ENCODE measurements at places on chromosomes 3 and 15.

DNA sequence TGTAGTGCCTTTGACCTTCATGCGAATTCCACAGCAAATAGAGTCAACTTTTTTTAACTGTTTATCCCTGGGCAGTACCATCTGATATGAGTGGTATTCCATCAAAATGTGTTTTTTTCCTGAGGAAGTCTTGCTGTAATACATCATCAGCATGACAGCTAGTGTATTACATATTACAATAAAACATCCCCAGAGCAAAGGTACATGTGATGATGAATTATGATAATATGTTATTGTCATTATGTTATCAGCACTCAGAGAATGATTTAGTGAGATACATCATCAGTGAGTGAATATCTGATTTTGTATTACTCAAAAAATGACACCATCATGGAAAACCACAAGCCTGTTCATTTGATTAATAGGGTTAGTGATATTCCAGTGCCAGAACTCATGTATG, 69.7 kb upstream of the ARL6 start:
- DNase-seq, result no peak

- no peak for DNase-seq
Measured at GRCh38 chr15:48634893-48635292, 10.6 kb downstream of the FBN1 start.

GRCh38 chr3:30639937-30640336, 33.5 kb downstream of the TGFBR2 start:
- no peak for DNase-seq

DNA sequence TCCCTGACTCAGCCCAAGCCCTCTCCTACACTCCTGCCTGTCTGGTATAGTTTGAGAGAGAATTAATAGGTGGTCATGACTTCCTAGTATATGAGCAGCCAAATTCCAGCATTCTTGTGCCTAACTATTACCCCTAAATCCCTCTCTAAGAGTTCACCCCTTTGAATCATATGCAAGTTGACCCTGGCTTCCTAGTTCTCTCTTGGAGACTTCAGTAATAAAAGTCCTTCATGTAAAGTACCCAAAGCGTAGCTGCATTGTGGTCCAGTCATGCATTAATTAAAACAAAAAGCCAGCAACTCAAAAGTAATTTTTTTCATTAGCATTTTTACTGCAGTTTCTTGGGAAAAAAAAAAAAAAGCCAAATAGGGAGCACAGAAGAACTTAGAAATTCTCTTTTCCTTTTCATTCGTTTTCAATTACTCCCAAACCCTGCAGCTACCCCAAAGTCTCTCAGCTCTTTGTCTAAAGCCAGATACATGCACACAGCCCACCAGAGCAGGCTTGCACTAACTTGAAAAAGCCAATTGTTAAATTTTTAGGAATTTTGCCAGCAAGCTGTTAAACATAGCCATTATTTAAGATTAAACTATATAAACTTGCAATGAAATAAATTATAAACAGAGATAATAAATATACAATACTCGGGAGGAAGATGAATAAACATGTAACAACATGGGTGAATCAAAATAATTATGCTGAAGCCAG, 50.1 kb upstream of the STT3B start:
- DNase-seq, result no peak

GRCh38 chr3:46692566-46692990, 901 bp downstream of the ALS2CL start:
- no peak for DNase-seq

DNA sequence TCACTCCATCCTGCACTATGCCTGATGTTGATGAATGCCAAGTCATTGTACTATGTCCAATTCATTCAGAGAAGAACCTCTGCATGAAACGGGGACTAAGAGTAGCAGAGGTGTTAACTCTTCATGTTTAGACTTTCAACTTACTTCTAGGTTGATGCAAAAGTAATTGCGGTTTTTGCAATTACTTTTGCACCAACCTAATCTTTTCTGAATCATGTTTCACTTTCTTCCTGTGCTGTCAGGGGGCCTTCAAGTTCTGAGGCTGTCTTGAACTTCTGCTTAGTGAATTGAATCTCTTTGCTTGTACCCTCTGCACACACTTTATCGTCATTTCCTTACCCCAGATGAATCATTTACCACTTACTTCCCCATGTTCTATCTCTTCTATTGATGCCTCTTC, 636.2 kb downstream of the NAALADL2 start:
- no peak for DNase-seq

GRCh38 chr15:86540840-86541467, 461.3 kb downstream of the AGBL1 start:
- DNase-seq, result no peak

DNA sequence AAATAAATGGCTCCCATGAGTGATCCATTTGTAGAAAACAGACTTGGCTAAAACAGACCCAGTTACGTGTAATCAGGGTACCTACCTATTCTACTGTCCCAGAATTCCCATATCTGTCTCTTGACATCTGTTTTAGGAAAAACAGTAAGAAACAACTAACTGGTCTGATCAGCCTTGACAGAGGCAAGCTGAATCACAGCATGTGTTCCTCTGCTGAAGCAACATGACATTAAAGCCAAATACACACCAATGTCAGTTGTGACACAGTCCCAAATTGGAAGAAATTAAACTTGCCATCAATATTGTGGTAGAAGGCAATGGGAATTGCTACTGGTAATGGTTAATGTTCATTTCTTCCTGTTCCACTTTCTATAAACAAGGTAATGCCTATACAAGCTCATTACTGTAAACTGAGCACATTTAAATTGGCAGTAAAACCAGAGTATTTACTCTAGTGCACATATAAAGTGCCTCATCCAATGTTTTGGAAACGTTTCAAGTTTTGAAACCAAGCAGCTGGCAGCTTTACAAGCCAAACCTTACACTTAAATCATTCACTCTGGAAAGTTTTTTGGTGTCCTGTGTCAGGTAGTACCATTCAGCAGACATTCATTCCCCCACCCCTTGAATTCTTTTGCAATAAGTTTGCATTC, 27.0 kb downstream of the ALDH1A2 start:
- no peak for DNase-seq

- DNase-seq, result no peak
Measured at GRCh38 chr15:40098489-40099261, 10.0 kb downstream of the BMF start.

DNA sequence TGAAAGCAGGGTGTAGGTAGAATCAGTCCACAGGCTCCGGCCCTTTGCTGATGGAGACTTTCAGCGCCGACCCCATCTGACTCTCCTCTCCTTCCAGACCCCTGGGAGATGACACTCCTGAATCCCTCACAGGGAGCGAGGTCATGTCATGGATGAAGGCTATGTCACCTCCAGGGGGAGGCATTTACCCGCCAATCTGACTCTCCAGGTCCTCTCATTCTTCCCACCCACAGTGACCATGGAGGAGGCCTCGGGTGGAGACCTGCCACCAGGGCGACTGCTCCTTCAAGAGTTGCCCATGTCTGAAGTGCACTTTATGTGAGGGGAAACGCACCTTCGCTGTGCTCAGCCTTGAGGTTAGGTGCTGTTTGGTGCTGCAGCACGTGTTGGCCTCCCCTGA, 112.7 kb downstream of the KLF13 start:
- DNase-seq, result no peak

- DNase-seq, result no peak
Measured at GRCh38 chr15:45645026-45645980, 10.5 kb downstream of the SQOR start.

DNA sequence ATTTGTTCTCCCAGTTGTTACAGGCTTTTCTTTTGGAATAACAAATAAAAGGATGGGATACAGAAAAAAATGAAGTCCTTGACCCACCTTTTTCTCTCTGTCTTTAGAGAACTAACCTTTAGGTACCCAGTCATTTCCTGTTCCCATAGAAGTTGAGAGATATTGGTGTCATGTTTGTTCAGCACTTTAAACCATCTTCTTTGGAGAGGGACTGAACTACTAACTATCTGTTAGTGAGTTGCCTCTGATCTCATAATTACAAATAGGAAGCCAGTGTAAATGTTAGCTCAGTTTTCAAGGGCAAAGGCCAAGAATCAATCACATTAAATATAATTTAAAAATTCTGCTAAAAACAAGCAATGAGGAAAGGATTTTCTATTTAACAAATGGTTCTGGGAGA, 72.9 kb upstream of the DCBLD2 start:
- DNase-seq, result no peak

- DNase-seq, result no peak
Measured at GRCh38 chr3:142960322-142960850, 3.1 kb downstream of the PAQR9 start.

DNA sequence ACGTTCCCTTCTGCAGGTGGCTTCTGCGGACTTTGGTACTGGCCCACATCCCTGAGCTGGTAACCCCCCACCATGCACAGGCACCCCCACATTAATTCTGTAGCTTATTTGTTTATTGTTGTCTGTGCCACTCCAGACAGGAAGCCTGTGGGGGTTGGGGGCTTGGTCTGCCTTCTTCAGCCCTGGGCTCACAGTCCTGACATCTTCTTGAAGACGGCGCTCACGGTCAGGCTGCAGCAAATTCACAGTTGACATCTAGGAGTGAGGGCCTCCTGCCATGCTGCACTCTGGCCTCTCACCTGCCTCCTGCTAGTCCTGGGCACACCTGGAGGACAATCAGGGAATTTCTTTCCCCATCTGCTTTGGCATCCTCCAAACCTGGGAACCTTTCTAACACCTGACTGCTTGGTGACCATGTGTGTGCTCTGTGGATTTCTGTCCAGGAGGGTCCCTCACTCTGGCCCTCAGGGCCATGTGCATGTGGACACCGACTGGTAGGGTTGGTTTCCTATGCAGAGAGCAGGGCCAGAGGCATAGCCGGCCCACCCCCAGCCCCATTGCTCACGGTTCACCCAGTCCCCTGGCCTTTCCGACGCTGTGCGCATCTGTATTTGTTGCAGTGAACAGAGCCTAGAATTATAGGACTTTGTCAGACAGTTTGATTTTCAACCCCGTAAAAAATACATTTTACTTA, 68.8 kb downstream of the APBA2 start:
- DNase-seq, result no peak

DNA sequence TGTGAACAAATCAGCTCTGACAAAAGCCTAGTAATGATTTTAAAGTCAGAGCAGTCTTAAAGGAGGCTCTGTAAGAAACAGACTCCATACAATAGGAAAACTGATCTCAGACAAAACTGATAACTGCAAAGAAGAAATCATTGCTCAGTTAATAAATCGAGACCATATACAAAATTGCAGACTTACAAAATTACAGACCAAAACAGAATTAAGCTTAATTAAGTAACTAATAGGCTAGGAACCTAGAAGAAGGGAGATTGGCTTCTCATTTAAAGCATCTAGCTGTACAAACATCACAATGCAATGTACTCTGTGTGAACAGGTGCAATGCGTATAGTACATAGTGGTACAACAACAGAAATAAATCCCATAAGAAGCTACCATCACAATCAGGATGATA, 46.3 kb downstream of the ZBTB20 start:
- no peak for DNase-seq

GRCh38 chr15:72197460-72198355, at the start of gene GRAMD2A:
Gene GRAMD2A, minus strand, starts transcription at chr15:72197787.
- DNase-seq, result no peak

- DNase-seq, result no peak
Measured at GRCh38 chr15:90988296-90988695, 6.0 kb downstream of the PRC1 start.

- DNase-seq, result no peak
Measured at GRCh38 chr3:175464362-175464761, 605.2 kb downstream of the NAALADL2 start.

GRCh38 chr15:78695854-78696253, 54.8 kb upstream of the CHRNB4 start:
- no peak for DNase-seq

- DNase-seq, result no peak
Measured at GRCh38 chr3:123842711-123843110, 41.4 kb downstream of the MYLK start.

GRCh38 chr15:40928821-40929659, at the start of gene DLL4:
Gene DLL4, plus strand, starts transcription at chr15:40929340. Its CDS starts 329 bp downstream, at chr15:40929669.
- no peak for DNase-seq

GRCh38 chr3:55737186-55737585, 250.1 kb upstream of the WNT5A start:
- no peak for DNase-seq

DNA sequence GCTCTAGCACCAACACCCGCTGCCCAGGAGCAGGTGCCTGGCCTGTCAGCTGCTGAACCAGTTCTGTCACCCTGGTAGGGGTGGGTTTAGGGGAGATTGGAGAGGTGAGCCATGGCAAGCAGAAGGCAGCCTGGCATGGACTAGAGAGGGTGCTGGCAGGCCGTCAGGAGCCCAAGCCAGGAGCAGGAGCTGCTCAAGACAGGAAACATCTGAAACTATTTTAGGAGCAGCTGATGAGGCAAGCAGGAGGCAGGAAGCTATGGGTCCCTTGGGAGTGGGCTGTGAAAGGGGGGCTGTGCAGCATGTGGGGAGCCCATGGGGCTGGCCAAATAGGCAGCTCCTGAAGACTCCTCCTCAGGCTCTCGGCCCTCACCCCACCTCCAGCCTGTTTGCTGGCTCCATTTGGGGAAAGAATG, 2.3 kb downstream of the INKA1 start:
- no peak for DNase-seq

GRCh38 chr3:14391033-14391432, 11.4 kb upstream of the SLC6A6 start:
- no peak for DNase-seq

DNA sequence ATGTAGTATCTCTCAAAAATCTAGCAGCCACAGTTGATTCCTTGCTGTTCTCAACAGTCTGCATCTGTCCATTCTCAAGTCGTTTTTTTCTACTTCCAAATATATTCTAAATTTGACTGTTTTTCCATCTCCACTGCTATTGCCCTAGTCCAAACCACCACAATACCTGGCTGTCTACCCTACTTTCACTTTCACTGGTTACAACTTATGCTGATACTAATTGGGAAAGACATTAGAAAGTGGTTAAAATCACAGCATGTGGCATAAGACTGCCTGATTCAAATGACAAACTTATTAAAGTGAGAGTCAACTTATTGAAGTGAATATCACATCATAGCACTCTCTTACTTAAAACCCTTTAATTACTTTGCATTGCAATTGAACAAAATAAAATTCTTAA, 72.6 kb downstream of the CHST2 start:
- no peak for DNase-seq

GRCh38 chr3:149087208-149087607, 875 bp upstream of the HLTF start:
- no peak for DNase-seq

DNA sequence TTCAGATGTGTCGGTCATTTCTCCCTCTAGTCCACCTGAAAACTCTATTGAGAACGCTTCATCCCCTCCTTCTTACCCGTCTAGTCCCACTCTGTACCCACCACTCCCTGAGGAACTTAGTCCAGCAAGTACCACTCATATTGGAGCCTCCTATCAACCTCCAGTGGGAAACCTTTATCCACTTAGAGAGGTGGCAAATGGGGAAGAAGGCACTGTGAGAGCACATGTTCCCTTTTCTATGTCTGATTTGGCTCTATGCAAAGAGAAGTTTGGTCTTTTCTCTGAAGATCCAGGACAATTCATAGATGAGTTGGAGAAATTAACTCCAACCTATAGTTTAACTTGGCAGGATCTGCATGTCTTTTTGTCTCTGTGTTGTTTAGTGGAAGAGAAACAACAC, 17.0 kb upstream of the RPN1 start:
- DNase-seq, result no peak

- DNase-seq, result no peak
Measured at GRCh38 chr3:150784747-150785125, 21.8 kb upstream of the SIAH2 start.

GRCh38 chr15:87944050-87944449, 312.5 kb downstream of the NTRK3 start:
- DNase-seq, result no peak

- no peak for DNase-seq
Measured at GRCh38 chr3:160092760-160093159, 104.1 kb downstream of the IL12A start.

GRCh38 chr3:149871855-149872254, 58.8 kb downstream of the RNF13 start:
- no peak for DNase-seq

Measured in effector memory CD4-positive, alpha-beta T cell (primary cell).